Caki2 (cell line): ENCODE measurements at places on chromosomes 7 and 10.

DNA sequence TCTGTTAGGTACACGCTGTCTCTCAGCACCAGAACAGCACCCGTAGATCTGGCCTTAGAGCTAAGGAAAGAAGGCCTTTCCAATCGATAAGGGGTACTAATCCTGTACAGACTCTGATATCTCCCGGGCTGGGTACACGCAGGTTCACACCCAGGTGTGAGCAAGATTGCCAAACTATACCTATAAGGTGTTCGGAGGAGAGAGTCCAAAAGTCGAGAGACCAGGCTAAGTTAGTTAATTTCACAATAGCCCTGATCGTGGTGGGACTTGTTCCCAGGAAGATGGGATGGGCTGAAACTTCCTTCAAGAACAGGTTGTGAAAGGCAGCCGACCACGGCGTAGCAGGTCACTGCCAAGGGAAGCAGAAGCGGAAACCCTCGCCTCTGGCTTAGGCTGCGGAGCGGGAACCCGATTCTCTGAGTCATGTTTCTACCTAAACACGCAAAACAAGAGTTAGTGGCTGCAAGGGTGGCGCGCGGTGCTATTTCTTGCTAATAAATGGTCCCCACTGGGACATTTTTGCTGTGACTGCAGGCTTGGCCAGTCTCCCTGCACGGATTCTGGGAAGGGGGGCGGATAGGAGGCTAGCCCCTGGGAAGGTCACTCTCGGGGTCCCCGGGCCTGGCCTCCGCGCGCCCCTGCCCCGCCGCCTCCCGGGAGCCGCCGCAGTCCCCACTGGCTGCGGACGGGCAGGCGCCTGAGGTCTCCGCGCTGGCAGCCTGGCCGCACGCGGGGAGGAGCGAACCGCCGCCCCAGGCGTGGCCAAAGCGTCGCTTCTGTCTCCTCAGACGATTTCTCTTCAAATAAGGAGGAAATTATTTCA, 75.4 kb upstream of the PDSS1 start:
- DNase-seq, result no peak

GRCh38 chr10:103802081-103802480, 53.3 kb downstream of the SH3PXD2A start:
- no peak for DNase-seq

DNA sequence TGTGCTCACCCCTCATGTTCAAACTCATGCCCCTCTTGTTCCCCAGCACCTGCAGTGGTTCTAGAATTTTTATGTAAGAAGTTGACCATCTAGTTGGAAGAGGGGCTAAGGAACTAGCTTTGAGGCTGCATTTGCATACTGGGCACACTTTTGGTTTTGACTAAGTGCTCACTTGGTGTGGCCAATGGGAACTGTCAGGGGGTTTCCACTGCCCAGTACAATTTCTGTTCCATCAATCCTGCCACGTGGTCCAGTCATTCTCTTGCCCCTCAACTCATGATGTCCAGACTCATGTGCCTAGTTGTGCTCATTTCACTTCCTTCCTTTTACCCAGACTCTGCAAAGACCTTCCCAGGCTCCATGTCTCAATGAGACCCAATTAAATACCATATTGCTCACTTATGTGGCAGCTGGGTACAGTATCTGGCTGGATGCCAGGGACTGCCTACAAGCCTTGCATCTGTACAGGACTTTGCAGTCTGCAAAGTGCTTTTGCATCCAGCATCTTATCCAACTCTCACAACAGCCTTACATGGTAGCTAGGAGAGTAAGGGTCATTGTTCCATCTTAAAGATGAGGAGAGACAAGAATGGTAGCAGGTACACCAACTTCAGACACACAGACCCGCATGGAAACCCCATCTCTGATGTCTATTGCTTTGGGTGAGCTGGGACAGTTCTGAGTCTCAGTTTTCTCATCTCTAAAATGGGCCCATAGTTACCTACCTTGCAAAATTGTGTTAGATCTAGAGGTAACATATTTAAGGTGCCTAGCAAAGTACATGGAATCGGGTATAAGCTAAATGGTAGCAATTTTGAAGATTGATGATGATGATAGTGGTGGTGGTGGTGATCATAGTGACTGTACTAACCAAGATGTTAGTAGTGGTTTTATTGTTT, 30.1 kb upstream of the KCNMA1 start:
- no peak for DNase-seq

- DNase-seq, result no peak
These were observed 13.4 kb downstream of the C10orf71 start for GRCh38 chr10:49312246-49312869.

DNA sequence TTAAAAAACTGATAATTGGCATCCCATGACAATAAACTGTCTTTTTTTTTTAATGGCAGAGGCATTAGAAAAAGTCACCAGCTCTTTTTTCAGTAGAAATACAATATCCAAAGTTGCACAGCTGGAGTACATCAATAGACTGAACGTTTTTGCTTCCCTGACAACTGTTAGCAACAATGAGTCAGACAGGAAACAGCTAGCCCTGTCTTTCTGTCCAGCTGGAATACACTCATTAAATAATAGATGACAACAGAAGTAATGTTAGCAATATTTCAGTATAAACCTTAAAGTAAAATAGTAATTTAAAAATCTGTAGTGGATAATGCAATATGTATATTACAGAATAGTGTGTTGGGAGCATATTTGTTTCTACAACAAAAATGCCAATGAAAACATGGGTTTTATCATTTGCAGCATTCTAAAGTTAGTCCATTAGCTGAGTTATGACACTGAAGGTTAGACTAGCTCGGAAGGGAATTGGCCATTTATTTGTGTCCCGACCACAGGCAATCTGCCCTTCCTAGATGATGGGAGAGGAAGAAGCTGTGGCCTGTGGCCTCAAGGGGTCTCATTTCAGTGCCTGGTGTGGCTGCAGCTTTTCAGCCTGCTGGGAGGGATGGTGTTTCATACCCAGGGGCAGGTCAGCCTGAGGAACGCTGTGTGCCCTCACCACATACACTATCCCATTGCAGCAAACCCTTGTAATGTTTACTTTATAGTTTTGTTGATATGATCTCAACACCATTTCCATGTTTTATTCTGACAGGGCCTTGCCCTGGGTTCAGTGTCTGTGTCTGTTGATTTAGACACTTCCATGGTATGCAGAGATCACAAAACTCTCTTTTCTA, 173.3 kb downstream of the SLC16A9 start:
- peak; percentile 4 for DNase-seq

GRCh38 chr10:21144047-21144446, 246.9 kb upstream of the NEBL start:
- DNase-seq, result no peak

DNA sequence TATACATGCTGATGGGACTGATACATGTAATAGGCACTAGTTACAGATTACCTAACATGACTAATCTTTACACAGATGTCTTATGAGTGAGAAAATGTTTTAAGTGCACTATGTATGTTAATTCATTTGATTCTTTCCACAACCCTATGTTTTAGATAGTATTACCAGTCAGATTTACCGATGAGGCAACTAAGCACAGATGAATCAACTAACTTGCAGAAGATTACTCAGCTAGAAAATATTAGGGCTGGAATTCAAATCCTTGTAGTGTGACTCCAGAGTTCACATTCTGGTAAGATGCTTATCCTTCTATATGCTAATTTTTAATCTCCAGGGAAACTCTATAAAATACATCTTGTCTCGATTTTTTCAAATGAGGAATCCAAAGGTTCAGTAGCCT, 964.9 kb downstream of the REEP3 start:
- peak; percentile 14 for DNase-seq

GRCh38 chr7:66043681-66044497, 31.7 kb upstream of the ASL start:
- DNase-seq, result no peak

GRCh38 chr7:70455925-70456324, 676.0 kb upstream of the GALNT17 start:
- no peak for DNase-seq

- no peak for DNase-seq
These were observed 180.3 kb downstream of the CCDC71L start for GRCh38 chr7:106480616-106481031.

- DNase-seq, result no peak
These were observed 202.7 kb downstream of the DIP2C start for GRCh38 chr10:486666-487322.

- DNase-seq, result no peak
These were observed 83.3 kb downstream of the CPXM2 start for GRCh38 chr10:123808286-123808685.

DNA sequence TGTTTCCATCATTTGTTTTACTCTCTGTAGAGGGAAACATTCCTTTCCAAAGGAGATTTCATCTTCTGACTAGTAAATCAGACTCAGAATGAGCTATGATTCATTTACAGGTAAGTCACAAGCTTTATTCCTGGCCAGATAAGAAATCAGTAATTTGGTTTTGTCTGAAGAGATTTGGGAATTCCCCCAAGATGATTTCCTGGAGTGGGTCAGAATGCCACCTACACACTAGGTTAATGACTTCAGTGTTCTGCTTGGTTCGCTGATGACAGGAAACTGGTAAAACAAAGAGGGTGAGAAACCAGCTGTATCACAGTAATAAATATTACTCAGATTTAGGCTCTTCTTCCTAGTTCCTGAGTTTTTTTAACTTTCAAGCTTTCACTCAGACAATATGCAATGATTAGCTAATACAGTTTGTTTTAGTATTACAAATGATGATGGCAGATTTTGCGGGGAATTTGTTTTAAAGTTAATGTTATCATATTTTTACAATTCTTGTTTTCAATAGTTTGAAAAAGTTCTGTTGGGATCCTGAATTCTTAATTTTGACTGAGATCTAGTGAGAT, 8.3 kb upstream of the ASZ1 start:
- DNase-seq, result peak; percentile 76

DNA sequence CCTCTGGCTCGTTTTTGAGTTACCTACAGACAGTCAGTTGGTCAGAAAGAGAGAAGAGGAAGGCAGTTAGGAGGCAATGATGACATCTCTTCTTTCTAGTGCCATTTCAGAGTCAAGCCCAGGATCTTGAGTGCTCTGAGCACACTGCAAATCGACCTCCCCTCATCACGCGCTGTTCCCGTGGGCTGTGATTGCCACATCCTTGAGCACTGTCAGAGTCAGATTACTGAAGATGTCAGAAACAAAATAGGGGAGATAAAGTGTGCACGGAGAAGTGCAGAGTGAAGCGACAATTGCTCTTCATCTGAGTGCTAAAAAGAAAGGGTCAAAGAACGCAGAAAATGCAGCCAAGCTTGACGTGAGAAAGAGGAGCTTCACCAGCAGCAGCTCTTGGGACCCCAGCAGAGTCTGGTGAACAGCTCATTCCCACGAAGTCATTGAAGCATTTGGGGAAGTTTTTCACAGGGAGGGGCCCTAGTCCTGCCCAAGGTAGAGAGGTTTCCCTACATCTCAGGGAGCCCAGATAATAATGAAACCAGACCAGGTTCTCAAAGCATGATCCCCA, 661.7 kb upstream of the AUTS2 start:
- no peak for DNase-seq

- no peak for DNase-seq
These were observed 39.2 kb upstream of the PPP1R3C start for GRCh38 chr10:91672021-91672608.

GRCh38 chr7:7702826-7703225, 15.6 kb downstream of the RPA3 start:
- DNase-seq, result no peak

GRCh38 chr10:116715341-116715740, 27.0 kb downstream of the HSPA12A start:
- no peak for DNase-seq

DNA sequence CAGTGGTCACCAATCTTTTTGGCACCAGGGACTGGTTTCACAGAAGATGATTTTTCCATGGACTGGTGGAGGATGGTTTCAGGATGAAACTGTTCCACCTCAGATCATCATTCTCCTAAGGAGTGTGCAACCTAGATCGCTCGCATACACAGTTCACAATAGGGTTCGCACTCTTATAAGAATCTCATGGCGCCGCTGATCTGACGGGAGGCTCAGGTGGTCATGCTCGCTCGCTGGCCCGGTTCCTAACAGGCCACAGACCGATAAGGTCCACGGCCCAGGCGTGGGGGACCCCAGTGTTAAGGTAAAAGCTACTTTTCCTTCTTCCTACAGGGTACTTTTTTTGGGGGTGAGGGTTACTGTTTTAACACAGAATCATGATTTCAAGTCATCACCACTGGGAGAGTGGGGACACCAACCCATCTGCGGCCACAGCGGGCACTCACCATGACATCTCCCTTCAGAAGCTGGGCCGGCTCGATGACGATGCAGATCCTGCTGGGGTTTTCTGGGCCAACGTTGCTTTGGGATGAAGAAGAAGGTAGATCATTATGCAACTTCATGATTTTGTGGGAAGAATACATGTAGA, 170.5 kb downstream of the TNS3 start:
- no peak for DNase-seq

GRCh38 chr7:22394739-22395138, 37.8 kb upstream of the RAPGEF5 start:
- DNase-seq, result no peak

GRCh38 chr10:122850705-122851640, 5.3 kb upstream of the CUZD1 start:
- DNase-seq, result peak; percentile 35

GRCh38 chr7:67484244-67484751, 487.7 kb downstream of the TYW1 start:
- peak; percentile 57 for DNase-seq

- DNase-seq, result no peak
These were observed 149.3 kb downstream of the FGFR2 start for GRCh38 chr10:121448766-121449421.

DNA sequence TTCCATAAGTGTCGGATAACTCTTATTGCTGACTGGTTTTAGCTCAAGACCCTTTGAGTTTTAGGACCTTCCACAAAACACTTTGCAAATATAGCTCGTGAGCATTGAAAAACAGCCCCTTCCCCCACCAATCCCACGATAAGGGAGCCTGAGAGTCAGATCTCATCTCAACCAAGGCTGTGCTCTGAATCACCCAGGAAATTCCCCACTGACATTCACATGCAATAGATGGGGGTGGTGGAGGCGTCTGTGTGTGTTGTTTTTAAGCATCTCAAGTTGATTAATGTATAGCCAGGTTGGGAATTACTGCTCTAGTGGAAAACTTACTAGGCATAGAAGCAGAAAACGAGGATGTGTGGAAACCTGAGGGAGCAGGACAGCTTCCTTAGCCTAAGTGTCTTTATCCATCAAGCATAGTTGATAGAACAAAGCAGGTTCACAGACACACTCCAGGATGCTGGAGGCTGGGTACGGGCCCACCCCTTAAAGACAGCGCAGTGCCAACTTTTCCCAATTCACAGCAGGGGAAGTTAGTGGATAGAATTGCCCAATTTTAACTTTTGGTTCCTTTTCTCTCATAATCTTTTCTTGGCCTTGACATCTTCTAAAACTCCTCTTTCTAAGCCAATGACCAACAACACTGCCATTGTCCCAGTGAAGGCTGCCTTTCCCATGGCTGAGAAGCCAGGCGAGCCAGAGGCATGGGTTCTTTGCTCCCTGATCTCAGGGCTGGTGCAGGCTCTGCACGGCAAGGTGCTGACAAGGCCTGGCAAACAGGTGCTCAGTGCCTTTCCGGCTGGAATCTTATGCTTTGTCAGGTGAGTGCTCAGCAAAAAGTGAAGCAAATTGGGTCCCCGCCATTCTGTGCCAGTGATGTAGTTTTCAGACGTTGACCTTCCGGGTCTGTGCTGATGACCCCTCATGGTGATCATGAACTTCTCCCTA, 98.5 kb upstream of the INSIG1 start:
- DNase-seq, result peak; percentile 90
